ENCODE measurements at places on chromosomes 6 and 20.

- no peak for DNase-seq
Measured at GRCh38 chr6:82143041-82143481, 104.5 kb downstream of the IBTK start.

DNA sequence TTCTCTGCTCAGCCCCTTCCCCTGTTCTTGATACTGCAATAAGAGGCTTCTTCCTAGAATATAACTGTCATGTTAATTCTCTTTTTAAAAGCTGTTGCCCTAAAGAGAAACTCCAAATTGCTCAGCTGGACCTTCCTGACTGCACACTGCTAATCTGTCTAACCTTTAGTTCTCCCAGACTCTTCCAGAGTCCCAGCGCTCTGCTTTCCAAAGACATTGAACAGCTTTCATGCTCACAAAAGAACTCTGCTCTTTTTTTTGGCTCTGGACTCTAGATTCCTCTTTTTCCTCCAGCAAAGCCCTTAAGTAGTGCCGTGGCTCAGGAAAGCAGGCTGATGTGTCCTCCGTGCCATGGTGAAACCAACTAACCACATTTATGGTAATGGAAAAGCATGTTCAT is 356.6 kb upstream of the RSPO3 start:
- no peak for DNase-seq

DNA sequence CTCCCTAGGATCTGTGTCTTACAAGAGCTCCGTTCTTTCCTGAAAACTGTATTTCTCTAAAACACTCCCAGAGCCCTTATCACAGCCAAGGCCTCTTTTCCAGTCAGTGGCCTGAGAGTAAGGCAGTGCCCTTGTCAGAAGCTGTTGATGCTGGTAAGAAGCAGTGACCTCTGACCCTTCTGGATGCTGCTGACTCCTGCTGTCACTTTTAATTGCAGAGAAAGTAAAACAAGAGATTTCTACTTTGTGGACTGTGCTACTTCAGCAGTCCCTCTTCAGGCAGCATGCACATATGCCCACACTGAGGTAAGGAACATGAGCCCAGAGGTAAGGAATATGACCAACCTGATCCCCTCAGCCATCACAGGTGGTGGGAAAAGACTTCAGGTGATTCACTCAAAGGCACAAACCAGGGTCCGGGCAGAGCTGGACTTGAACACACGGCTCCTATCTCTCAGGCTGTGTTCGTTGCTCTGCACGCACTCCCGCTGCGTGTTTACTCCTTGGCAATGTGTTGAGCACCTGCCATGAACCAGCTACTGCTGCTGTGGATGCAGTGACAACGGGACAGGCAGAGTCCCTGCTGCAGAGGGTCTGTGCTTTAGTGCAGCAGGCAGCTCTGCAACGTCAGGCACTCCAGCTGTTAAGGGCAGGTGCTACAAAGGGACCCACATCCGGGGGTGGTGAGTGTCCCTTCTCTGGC is 201.9 kb upstream of the CST7 start:
- no peak for DNase-seq

DNA sequence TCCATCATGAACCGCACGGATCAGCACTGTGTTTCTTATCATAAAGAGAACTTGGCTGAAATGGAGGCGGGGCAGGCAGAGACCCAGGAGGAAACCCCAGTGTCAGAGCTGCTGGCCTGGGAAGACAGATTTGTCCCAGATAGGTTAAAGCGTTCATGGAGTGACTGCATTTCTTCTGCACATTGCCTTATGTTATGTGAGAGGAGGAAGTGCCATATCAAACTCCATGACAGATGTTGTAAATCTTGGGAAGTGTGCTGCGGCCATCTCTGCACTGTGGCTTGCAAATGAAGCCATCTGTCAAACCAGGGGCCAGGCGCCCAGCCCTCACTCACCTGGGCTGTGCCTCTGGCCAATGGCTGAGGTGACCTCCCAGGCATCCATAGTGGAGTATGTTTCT is 163.0 kb downstream of the SLC24A3 start:
- DNase-seq, result no peak

DNA sequence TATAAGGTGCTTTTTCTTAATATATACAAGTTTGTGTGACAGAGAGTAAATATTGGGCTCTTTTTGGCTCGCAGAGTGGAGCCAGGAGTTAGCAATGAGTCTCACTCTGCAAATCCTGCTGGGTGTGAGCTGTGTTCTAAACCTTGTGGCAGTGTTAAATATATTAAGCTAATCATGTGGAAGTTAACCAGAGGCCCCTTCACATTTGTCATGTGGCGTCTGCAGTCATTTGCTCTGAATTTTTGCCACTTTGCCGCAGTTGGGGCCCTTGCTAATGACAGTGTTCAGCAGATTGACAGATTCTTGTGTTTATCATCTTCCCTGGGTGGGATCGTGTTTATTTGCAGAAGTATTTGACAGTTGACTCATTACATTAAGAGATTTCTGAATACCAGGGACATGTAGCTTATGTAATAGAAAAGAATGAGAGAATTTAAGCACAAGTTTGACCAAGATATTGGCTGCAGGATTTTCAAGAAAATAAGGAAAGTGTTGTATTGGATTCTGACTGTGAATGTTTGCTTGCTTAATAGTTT is 37.9 kb downstream of the SPATA2 start:
- DNase-seq, result no peak

DNA sequence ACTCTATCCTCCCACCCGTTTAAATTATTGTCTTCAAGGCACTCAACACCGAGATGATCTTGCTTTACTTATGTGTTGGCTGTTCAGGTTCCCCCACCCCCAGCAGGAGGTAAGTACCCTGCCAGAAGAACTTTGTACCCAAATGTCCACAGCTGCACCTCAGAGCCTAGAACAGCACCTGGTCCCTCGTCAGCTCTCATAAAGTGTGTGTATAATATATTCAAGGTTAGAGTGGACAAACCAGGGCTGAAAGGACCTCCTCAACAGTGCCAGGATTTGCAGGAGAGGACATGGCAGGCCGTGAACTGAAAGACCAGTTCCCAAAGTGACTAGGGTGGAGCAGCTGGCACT is 5.9 kb upstream of the CPXM1 start:
- no peak for DNase-seq

DNA sequence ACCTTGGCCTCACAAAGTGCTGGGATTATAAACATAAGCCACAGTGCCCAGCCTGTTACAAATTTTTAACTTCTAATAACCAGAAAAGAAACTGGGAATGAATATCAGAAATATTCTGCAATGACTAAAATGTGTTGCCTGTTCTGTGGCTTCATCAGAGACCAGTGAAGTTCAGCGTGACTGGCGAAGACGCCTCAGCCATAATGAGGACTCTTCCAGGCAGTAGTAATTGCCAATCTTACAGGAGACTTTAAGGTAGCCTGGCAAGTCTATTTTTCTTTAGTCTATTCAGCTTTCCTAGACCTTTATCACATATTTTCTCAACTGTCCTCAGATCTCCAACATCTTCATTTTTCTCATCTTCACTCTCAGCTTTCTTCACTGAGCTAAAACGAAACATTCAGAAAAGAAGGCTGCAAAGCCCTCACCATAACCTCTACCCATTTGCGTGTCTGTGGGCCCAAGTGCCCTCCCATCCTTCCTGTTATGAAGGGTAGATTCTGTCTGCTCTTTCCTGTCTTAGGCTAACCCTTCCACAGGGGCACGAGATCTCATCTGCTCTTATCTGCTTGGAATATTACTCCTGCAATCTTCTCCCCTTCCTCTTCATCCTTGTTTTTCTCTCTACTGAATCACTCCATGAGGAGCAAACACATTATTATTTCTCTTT is 42.0 kb upstream of the OLIG3 start:
- DNase-seq, result no peak

DNA sequence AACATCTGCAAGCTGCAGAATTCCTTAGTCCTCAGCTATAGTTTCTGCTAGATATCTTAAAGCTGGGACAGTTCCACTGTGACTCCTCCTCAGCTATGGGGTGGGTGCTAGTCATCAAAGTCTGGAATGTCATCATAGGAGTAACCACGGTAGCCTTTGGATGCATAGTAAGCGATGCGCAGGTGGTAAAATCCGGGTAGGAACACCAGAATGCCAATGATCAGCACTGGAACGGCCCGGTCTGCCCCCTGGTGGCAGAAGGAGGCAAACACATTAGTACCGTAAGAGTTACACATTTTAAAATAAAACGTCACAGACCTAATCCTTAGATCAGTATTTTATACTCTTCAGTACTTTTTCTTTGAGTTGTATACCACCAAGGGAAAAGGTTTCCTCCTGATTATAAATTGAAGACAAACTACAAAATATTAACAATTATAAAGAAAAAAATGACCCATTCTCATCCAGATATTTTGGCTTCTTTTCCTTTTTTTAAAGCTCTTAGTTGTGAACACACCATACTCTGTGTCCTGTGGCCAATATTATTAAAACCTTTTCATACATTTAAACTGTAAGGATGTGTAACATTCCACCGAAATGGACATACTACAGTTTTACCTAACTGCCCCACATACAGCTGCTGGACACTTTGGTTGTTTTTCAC is 18.9 kb downstream of the PCNA start:
- DNase-seq, result peak; percentile 58

DNA sequence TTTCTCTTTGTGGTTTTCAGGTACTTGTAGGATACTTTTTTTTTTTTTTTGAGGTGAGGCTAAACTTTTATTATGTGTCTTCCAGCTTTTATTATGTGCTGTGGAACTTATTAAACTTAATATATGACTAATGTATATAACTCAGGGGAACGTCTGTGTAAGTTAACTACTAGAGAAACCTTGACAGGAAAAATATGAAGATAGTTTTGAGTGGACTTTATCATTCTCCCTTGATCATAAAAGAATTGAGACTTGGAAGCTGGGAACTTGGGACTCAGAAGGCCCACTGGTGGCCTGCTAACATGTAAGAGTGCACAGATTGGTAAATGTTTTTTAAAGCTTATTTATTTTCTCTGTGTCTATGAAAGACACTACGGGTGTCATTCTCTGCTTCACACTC is 73.1 kb downstream of the CARMIL1 start:
- DNase-seq, result no peak

DNA sequence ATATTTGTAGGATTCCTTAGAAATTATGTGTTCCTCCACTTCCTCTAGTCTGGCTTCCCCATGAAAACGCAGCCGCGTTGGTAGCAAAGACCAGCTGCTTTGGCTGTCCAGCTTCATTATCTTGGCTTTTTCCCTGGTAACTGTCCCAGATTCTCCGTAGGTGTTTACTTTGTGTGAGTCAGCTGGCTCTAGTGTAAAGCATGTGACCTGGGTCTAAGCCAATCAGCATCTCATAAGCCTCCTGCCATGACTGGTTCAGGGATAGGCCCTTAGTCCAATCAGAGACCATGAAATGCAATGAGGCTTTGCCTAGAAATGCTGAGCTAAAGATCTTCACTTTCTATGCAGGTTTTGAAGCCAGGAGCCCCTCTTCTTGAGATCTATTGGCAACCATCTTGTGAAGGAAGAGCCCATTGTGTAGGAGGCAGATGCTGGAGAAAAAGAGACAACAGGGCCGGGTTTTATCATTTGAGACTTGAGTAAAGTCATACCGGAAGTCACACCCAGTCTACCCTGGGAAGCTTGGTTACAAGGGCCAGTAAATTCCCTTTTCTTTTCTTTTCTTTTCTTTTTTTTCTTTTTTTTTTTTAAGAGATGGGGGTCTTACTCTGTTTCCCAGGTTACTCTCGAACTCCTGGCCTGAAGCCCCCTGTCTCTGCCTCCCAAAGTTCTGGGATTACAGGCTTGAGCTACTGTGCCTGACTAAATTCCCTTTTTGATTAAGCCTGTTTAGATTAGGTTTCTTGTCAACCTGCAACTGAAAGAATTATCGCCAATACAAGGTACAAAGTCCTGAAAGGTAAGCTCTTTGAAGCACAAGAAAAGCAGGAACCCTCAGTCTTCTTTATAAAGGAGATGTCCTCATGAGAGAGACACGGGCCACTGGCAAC is 256.5 kb upstream of the RREB1 start:
- DNase-seq, result no peak

- DNase-seq, result no peak
Measured at GRCh38 chr6:20092071-20092566, 120.2 kb downstream of the MBOAT1 start.

DNA sequence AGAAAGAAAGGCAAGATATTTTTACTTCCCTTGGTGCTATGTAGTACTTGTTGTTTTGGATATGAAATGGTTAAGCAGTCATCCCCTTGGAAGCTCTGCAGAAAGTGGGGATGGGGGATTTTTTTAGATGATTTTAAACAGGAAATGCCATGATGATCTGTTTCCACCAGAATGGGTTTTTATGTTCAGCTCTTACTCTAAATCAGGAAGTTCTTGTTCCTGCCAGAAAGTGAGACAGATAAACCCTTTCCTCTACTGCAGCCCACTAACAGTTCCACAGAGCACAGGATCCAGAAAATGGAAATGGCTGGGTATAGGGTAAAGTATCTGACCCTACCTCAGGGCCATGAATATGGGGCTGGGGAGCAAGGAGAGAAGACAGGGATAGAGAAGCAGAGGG is 32.1 kb upstream of the PPP1R3G start:
- DNase-seq, result no peak

- DNase-seq, result no peak
Measured at GRCh38 chr6:2044192-2044591, 201.2 kb downstream of the GMDS start.

- no peak for DNase-seq
Measured at GRCh38 chr6:9484091-9484490, 930.8 kb downstream of the TFAP2A start.

DNA sequence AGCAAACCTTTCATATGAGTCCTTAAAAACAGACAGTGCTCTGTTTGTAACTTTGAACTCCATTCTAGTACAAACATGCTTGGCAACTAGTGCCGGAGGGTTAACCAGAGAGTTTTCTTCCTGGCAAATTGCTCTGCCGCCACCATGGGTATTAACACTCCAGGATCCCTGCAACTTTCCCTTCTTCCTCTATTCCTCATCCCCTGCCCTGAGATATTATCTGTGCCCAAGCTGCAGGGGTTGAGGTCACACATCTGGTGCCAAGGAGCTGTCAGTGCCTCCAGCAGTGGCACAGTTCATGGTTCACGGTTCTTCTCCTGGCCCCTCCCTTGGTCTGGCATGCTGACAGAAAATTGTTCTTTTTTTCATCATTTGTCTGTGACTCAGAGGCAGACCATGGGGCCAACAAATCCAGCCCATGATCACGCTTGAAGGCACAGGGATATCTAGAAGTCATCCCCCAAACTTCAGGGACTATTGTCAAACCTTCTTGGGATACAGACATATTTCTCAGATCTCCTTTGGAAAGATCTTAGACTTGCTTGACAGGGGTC is 77.5 kb downstream of the ATXN1 start:
- DNase-seq, result no peak

GRCh38 chr20:40073535-40074111 is 615.4 kb downstream of the MAFB start:
- no peak for DNase-seq

- DNase-seq, result no peak
Measured at GRCh38 chr6:79742030-79742429, 110.9 kb downstream of the SH3BGRL2 start.

DNA sequence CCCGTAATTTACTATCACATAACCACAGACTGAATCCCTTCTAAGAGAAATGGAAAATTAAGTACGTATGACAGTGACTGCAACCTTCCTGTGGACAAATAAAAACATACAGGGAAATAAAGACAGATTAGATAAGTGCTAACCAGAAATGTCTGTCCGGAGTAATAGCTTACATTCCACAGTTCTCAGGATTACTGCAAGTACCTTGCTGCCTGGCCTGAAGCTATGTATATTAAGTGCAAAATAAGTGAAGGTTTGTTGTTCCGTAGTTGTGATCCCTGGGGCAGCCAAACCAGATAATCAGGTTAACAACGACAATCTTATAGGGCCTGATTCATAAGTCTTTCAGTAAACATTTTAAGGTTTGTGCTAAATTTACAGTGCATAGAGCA is 2.8 kb downstream of the NEDD9 start:
- no peak for DNase-seq
